GM20000 (cell line): ENCODE measurements at places on chromosomes 3 and 15.

- DNase-seq = no peak
Observed at GRCh38 chr3:178131801-178132200, 404.4 kb upstream of the KCNMB2 start.

- no peak for DNase-seq
Observed at GRCh38 chr15:38671675-38672254, 107.2 kb upstream of the RASGRP1 start.

- no peak for DNase-seq
Observed at GRCh38 chr3:178048768-178049167, 487.5 kb upstream of the KCNMB2 start.

- no peak for DNase-seq
Observed at GRCh38 chr3:30713885-30714503, 107.6 kb downstream of the TGFBR2 start.

DNA sequence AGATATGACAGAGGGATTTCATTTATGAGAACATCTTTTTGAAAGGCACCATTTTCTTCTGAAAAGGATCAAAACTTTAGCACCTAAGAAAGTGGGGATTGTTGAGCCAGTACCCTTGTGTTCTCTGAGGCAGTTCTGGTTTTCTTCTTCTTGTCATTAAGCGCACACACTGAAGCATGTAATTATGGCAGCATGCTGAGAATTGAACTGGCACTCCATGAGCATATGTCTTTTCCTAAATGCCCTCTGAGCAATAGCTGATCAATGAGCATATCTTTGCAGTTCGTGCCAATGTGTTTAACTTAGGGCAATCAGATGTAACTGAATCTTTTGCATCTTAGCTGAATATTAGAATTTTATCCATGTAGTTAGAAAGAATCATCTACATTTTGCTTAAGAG, 53.9 kb upstream of the VGLL3 start:
- no peak for DNase-seq

DNA sequence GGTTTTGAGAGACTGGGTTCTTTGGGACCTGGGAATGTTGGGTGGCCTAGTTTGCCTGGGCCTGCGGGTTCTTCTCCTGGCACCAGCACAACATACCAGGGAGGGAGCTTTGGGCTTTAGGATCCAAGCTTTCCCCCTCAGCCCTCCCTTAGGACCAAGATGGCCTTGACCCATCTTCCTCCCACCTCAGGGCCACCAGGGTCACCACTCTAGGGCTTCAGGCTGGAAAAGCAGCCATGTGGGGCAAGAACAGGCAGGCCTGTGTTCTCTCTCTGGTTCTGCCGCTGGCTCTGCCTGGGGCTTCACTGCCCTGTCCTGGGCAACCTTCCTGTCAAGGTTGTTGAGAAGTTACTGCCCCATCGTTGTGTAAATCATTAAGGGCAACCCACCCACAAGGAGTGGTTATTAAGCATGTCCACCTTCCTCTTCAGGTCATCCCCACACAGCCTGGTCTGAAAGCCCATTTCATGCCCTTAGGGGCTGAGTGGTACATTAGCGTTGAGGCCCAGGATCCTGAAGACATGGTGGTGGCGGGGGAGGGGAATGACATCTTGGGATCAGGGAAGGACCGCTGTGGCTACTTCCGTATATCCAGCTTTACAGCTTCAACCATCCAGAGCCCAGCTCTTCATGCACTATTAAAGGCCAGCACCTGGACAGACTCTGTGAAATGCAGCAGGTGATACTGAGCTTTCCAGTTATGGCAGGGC, 652 bp downstream of the DUOX1 start:
- DNase-seq = no peak

DNA sequence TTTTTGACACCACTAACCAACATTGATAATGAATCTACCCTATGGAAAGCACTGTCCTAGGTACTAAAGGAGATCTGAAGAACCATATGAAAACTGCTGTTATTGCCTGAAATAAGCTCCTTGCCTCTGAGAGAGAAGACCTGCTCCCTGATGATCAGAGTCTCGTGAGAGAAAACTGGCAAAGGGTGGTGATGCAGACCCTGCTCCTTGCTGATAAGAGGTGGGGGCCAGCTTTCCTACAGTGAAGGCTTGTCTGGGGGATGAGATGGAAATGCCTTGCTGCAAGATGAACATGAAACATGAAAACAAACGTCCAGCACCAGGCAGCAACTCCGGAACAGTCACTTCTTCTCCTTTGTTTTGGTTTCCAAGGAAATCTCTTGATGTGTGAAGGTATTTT, 31.9 kb downstream of the RASGRP1 start:
- DNase-seq = no peak

GRCh38 chr15:68365770-68366169, 66.2 kb downstream of the ITGA11 start:
- DNase-seq = no peak

DNA sequence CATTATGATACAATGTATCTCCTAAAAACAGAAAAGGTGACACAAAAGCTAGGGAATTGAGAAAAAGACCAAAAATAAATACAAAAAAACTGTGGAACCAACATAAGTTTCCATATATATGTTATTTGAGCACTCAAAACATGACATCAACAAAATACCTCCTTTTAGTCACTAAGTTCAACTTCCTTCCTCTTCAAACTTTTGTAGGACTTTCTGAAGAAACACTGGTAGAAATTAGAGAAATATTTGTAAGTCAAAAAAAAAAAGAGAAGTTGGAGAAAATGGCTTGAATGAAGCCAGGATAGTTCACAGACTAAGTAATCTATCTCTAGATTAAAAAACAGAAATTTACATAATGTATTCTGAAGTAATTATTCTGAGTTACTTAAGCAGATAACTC, 208.4 kb upstream of the ALCAM start:
- DNase-seq = no peak

GRCh38 chr3:183698318-183698751, 738 bp downstream of the YEATS2 start:
- DNase-seq = peak; percentile 58

- peak; percentile 26 for DNase-seq
Observed at GRCh38 chr3:101725194-101725889, 928 bp downstream of the CEP97 start.

DNA sequence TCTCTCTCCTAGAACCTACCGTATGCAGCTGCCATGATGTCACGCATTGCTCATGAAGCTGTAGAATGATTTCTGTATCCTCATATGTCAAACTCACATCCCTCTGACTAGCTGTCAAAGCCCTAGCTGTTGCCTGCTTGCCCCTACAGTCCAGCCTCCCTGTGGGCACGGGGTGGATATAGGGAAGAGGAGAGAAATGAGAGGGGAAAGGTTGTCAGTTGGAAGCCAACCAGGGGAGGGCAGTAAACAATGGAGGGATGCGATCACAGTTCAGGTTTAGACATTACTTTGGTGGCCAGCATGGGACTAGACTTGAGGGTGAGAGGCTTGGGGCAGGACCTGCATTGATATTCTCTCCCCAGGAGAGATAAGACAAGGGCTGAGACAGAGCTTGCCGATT, 1.7 kb upstream of the HDGFL3 start:
- DNase-seq = no peak

DNA sequence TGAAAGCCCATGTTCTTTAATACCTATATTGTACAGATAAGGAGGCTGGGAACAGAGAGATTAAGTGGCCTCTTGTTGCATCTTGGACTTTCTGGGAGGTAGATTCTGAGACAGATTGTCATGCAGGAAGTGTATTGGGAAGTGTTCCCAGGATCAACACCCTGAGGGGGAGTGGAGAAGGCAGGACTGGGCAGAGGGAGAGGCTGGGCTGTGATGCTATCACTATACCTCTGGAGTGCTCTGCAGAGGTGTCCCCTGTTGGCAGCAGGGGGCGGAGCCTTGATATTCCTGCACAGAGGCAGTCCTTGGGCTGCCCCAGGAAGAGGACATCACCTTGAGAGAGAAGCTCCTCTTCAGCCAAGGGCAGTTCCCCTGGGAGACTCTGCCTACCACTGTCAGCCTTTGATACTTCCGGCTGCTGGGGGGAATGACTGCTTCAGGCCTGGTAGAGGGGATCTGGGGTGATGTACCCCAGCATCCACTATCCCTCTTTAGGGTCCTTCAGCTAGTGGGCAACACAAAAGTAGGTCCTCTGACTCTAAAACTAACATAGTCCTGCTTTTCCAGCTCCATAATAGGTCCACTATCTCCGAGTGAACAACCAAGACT, 97.4 kb upstream of the RNU6-1 start:
- DNase-seq = no peak

DNA sequence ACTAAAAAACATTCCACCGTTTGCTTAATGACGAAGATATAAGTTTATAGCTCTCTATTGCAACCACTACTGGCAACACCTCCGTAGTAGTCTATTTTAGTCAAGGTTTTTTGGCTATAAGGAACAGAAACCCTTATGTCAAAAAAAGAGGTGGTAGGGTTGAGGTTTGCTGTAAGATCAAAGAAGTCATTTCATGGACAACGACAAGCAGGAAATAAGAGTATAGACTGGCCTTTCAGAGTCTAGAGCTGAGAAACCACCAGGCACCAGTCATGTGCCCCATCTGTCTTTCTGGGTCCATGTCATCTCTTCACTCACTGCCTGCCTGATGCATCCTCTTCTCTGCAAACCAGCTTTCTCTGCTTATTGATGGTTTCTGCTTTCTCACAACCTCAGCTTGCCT, 42.7 kb downstream of the THBS1 start:
- peak; percentile 56 for DNase-seq
